ENCODE measurements at places on chromosomes 5 and 9.

GRCh38 chr5:33153831-33154230, 286.9 kb upstream of the TARS1 start:
- no peak for DNase-seq

- DNase-seq: no peak
Observed at GRCh38 chr5:178334861-178335260, 102.3 kb upstream of the PHYKPL start.

- no peak for DNase-seq
Observed at GRCh38 chr5:60541980-60542379, 158.0 kb downstream of the DEPDC1B start.

- DNase-seq: no peak
Observed at GRCh38 chr5:146366904-146367303, 28.3 kb downstream of the POU4F3 start.

DNA sequence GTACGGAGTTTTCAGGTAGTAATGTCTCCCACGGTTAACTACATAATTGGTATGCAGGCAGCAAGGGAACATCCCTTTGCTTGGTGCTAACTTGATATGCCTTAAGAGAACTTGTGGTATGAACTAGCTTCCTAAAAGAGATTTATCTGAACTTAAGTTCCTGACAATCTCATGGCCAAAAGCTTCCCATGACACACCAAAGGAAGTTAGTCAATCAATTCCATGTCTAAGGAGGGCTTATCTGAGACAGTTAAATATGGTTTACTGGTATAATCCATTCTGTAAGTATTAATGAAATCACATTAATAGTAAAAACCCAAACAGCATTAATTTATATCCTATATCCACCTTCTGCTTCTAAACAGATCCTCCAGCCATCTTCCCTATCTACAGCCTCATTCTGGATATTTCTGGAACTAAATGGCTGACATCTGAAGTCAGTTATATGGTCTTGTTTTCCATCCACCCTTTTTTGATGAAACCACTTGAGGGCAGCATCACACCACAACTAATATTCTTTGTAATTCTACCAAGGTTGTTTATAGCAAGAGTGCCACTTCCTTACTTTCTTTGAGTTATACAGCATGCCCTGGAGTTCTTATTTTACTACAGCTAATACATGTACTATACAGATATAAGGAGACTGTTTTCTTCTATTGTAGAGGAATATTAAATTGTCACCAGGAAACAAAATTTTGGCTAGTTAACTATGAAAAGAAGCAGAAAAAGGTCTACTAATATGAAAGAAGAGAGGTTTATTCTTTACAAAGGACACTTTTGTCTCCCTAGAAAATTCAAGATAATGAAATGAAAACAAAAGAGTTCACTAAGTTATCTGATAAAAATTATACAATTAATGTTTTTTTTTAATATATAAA, 34.7 kb downstream of the SHOC1 start:
- peak; percentile 76 for DNase-seq

- DNase-seq: no peak
Observed at GRCh38 chr9:136411378-136411777, 920 bp downstream of the PMPCA start.

DNA sequence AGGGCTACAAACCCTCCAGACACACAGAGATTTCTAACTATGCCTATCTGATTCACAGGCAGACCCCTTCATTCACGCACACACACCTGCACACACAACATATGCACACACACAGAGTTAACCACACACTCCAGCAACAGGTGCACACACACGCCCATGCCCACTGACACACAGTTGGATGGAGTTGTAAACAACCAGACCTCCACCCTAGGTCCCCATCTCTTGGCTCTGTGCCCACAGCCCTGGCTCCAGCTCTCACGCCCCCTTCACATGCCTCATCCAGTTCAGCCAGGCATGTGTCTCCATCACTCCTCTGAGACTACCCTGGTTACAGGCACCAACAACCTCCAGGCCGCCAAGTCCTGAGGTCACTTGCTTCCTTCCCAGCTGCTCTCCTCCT, 61.1 kb downstream of the PSD2 start:
- DNase-seq: peak; percentile 55

DNA sequence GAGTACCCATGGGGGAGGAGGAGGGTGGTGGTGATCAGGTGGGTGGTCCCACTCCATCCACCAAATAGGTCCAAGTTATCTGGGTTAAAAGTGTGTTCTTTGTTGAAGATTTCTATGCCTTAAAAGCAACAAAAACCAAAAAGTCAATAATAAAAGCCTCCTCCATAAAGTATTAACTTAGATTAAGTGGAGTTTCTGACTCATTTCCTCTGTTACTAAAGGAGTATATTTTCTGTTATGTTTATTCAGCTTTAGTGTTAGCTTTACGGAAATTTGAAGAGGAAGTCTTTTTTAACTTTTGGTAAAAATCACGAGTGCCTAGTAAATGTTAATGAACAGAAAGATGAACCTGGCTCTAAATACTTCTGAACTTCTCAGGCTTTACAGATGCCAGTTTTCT, 17.8 kb downstream of the FBXO38 start:
- DNase-seq: no peak

- DNase-seq: peak; percentile 70
Observed at GRCh38 chr5:64939772-64940510, 171.2 kb downstream of the CWC27 start.

GRCh38 chr5:90113108-90113507, 296.4 kb downstream of the CETN3 start:
- no peak for DNase-seq

- no peak for DNase-seq
Observed at GRCh38 chr9:70262948-70263347, 4.2 kb downstream of the SMC5 start.

GRCh38 chr9:114059047-114059803, 18.9 kb downstream of the AMBP start:
- DNase-seq: no peak

DNA sequence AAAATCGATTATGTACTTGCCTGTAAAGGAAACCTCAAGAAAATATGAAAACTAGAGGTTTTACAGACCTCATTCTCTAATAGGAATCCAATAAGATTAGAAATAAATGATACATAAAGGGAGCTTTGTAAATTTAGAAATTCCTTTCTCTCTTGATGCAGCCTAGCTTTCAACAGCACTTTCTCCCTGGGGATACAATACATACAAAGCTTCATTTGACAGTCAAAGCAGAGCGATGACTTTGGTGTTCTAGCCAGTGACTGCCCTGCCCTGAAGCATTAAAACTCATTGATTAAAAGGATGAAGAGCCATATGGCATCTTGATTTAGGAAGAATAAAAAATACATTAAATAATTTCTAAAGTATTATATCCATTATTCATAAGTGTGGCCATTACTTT, 46.3 kb upstream of the GLIS3 start:
- DNase-seq: no peak

GRCh38 chr9:99855467-99856176, 33.9 kb downstream of the NR4A3 start:
- no peak for DNase-seq

GRCh38 chr5:95969651-95970358, 8.2 kb upstream of the ELL2 start:
- no peak for DNase-seq

GRCh38 chr9:131747352-131747751, 7.5 kb upstream of the RAPGEF1 start:
- peak; percentile 74 for DNase-seq

- DNase-seq: no peak
Observed at GRCh38 chr9:28471261-28471660, 898.0 kb upstream of the C9orf72 start.

GRCh38 chr5:116544531-116545241, 29.9 kb downstream of the SEMA6A start:
- no peak for DNase-seq
